Nucleus accumbens (tissue), 56 donors: ENCODE measurements at places on chromosomes 5 and 9.

- no peak for DNase-seq
These were observed 255.9 kb downstream of the FSTL4 start for GRCh38 chr5:133356396-133356983.

- DNase-seq: no peak
These were observed 4.1 kb downstream of the SAXO1 start for GRCh38 chr9:19028835-19029451.

- DNase-seq: no peak
These were observed 122.3 kb downstream of the VAV2 start for GRCh38 chr9:133869674-133870405.

- no peak for DNase-seq
These were observed 92.8 kb upstream of the PITX1 start for GRCh38 chr5:135126688-135127438.

GRCh38 chr9:104745852-104746251, 1.6 kb upstream of the NIPSNAP3A start:
- no peak for DNase-seq

GRCh38 chr5:91595424-91595823, 212.3 kb upstream of the ARRDC3 start:
- no peak for DNase-seq

DNA sequence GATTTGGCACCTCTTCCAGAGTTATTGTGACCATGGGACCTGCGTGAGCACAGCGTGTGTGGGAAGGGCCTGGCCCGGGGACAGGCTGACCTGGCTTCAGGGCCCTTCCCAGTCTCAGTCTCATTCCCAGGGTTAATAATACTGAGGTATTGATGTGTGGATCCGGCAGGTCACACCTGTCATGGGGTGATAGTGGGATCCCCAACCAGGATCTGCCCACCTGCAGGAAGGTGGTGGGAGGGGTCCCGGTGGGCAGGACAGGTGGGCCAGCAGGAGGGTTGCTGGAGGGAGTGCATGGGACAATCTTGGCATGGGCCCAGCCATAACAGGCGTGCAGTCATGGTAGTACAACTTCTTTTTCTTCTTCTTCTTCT, 55.4 kb downstream of the COL15A1 start:
- DNase-seq: no peak

DNA sequence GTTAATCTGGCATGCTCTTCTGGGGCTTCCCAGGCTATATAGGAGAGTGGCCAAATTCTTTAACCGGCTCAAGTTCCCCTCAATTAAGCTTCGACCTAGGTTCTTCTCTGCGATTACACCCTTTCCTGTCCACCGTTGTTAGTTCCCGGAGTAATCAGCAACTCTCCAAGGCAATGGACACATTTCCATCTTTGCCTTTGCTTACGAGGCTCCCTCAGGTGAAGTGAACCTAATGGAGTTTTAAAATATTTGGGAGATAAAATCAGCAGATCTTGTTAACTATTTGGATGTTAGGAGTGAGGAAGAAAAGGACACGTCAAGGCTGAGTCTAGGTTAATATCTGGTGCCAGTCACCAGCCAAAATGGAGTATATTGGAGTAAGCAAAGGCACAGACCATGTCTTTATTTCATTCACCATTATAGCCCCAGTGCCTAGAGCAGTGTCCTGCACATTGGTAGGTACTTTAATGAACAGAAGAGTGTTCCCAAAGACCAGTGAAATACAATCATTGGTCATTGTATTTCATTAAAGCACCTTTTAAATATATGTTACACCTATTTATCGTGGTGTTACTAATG, 515 bp downstream of the UTP15 start:
- DNase-seq: no peak

DNA sequence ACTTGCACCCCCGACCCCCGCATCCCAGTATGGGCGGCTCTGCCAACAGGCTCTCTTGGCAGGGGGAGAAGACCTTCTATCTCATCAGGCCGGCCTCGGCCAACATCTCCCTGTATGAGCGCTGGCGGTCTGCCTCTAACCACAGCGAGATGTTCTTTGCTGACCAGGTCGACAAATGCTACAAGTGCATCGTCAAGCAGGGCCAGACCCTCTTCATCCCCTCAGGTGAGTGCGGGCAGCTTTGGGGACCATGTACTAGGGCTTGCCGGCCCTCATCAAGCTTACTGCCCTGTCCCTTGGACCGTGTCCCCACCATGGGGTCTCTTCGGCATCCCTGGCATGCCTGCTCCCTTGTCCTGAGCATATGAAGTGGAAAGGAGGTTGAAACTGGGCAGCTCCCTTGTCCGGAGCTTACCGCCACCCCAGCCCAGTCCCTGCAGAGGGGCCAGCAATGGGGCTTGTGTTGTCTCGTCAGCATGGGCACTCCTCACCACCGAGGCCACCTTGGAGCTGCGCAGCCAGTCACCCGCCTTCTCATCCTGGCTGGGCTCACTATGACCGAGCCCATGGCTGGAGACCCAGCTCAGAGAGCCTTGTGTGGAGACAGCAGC, 78.1 kb downstream of the PHF2 start:
- DNase-seq: no peak

DNA sequence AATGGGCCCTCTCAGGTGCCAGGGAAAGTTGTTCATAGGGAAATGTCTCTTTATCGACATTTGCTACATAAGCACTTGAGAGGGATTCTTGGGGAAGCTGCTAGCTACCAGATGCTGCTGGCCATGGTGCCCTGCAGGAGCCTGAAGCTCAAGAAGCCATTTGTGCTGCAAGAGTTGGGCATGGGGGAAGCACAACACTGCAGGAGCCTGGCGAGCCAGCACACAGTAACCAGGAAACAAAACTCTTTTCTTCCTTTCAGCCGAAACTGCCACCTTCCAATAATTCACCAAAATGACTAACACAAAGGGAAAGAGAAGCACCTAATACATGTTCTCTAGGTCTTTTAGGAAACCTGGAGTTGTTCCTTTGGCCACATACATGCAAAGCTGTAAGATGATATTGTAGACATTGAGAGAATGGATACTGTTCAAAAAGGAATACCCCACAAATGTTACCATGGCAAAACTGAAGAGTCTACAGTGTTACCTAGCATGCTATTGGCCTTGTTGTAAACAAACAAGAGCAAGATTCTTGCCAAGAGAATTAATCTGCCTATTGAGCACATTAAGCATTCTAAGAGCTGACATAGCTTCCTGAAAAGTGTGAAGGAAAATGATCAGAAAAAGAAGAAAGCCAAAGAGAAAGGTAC, 26.1 kb upstream of the LARP1 start:
- DNase-seq: no peak

DNA sequence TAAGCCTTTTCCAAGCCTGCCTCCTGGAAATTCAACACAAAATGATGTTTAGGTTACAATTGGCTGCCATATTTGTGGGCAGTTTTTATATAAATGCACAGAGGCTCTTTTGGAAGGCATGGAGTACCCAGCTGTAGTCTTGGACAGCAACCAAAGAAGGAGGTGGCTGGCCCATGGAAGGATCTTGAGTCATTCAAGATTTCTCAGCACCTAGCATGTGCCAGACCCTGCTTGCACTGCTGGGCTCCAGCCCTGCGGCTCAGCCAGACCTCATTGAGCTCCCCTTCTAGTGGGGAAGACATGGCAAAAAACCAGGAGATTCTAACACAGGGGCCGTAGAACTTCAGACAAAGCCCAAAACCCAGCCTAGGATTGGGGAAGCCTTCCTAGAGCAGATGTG, 22.1 kb downstream of the JADE2 start:
- DNase-seq: no peak

DNA sequence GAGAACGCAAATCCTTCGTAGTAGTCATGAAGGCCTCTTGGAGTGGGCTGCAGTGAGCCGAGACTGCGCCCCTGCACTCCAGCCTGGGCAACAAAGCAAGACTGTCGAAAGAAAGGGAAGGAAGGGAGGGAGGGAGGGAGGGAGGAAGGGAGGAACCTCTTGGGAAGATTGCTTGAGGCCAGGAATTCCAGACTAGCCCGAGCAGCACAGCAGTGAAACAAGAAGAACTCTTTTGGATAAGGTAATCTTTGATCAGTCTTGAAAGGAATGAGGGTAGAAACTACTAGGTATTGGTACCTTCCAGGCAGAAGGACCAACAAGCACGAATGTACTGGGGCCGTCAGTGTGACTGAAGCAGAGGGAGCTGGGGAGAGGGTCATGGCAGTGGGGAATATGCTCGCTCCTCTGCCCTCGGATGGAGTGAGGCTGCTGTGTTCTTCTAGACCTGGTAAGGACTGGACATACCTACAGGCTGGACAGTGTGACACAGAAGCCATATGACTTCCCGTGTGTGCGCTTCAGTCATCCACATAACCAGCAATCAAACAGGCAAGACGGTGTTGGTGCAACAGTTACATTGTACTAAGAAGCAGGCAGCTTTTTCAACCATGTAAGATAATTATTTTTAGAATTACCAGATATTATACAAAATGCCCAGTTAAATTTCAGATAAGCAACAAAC, 45.2 kb downstream of the P4HA2 start:
- no peak for DNase-seq
